Effector CD8-positive, alpha-beta T cell (primary cell): ENCODE measurements at places on chromosomes 2 and 18.
A peak's percentile ranks its signal among the peaks of the same experiment; 100 is the strongest.

GRCh38 chr18:4020026-4020425, 435.1 kb downstream of the DLGAP1 start:
- no peak for DNase-seq

- DNase-seq: no peak
Observed at GRCh38 chr2:227511239-227511930, 39.4 kb downstream of the AGFG1 start.

DNA sequence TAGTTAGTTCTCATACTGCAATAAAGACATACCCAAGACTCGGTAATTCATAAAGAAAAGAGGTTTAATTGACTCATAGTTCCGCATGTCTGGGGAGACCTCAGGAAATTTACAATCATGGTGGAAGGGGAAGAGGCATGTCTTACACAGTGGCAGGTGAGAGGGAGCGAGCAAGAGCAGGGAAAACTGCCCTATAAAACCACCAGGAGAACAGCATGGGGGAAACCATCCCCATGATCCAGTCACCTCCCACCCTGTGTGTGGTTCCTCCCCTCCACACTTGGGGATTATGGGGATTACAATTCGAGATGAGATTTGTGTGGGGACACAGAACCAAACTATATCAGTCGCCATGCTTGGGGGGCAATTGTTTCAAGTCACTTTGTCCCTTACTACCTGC, 1.1 kb upstream of the SSB start:
- no peak for DNase-seq

DNA sequence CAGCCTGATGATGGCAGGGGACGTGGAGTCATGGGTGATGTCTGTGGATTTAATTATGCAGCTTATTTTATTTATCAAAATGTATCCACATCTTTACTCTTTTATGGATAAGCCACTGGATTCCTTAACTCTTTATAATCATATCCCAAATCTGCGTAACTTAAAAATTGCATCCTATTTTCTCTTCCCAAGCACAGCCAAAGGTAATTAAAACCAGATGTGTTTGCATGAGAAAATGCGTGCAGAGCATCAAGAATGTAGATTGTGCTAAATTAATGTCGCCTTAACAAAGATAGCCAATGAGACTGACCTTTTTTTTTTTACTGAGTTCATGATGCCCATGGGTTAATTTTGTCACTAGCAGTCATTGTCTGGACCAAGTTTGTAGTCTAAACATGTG, 10.0 kb downstream of the SH3RF3 start:
- DNase-seq: no peak

GRCh38 chr2:24580561-24580960, 89.5 kb downstream of the NCOA1 start:
- no peak for DNase-seq

DNA sequence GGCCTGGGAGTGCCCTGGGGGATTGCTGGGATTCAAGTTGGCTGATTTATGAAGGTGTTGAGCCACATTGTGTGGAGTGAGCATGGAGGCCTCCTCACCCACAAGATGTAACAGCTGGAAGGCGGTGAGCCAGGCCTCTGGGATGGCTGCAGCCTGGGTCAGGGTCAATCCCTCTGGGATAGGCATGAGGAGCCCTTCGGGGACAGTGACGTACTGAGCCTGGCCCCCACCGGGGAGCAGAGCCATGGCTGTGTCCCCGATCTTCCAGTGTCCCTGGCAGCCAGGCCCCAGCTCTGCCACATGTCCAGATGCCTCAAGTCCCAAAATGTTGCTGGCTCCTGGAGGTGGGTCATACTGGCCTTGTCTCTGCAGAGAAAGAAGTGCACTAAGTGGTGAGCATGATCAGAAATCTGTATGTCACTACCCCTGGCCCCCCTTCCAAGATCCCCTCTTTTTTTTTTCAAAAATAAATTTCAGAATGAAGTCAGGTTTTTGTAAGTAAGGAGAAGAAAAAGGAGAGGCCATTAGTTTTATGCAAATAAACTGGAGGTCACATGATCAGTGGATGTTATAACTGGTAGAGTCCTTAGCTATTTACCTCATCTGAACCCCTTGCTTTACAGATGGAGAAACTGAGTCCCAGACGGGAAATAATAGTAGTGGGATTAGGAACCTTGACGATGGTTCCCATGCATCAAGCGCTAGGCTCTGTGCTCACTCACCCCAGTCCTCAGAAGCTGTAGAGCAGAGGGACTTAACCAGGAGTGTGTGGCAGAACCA, 1.7 kb downstream of the TP53I3 start:
- DNase-seq: no peak

DNA sequence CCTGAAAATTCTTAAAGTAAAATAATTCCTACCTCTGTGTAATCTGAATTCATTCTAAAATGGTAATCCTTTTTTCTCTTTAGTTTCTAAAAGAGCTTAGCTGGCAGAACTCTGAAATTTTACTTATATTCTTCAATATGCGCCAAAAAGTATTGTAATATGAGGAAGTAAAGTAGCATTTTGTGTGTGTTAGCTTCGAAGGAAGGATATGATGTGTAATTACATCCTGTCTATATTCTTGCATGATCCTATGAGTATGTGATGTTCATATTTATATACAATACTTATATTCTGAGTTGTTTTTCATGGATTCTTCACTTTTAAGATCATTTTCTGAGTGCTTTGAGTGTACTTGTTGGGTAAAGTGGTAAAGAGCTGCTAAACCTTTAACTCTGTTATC, 402.9 kb upstream of the PKDCC start:
- DNase-seq: no peak

DNA sequence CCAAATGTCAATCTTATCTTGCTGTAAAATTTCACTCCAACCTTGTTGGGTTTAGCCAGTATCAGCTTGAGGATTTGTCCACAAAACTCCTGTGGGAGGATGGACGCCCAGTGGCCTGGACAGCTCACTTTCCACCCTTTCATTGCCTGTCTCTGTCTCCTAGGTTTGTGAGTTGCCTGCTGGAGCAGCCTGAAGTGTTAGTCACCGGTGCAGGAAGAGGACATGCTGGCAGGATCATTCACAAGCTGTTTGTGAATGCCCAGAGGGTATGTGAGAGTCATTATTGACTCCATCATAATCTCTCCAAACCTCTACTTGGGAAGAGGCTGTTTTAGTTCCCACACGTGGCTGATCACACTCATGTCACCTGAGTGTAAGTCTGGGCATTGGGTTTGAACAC, 112.3 kb downstream of the RAB3GAP1 start:
- no peak for DNase-seq

GRCh38 chr2:43787895-43788294, 14.1 kb downstream of the DYNC2LI1 start:
- DNase-seq: no peak

DNA sequence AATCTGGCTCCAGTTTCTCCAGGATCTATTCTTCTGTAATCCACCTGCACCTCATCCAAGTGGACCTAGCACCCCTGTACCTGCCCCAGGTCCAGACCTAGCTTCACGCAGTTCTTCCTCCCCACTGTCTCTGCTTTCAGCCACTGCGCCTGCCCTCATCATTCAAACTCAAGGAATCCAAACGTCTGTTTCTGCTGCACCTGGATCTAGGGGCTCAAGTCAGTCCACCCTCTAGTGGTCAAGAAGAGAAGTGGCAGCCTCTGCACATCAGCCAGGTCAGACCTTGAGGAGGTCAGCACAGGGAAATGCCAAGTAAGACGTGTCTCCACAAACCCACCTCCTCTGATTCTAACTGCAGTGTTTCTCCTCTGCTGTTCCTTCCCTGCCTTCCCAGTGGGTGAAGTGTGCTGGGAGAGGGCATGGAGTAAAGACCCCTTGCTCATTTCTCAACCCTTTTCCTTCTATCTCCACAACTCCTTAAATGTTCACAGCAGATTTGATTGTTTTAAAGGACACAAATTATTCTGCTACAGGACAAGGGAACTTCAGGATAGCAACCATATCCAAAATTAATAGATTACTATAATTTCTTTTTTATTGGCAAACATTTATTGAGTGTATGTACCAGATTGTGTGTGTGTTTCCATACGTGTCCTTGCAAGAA, 8.6 kb upstream of the RNF152 start:
- DNase-seq: peak; percentile 5

DNA sequence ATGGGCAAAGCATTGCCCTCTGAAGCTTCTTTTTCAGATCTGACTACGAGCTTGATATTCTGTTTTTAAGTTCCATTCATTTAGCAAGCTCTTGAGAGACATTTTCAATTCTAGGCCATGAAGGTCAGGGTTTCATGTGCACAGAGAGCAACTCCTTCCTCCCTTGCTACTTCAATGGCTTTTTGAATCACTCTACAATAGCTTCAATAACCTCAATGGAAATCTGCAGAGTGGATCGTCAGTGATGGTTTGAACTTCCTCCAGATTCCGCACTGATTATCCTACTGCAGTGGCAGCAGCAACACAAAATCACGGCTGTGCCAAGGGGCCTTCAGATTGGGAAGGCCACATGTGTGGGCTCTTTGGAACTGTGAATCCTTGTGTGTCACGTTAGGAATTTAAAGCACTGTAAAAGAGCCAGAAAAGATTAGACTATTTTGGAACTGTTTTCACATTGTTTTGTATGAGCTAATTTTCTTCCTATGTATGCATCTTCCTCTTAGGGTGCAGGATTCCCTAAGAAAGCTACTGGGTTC, 88.4 kb upstream of the MGAT4A start:
- DNase-seq: no peak
